AG10803 (cell line): ENCODE measurements at places on chromosomes 2 and 18.
A peak's percentile ranks its signal among the peaks of the same experiment; 100 is the strongest.

DNA sequence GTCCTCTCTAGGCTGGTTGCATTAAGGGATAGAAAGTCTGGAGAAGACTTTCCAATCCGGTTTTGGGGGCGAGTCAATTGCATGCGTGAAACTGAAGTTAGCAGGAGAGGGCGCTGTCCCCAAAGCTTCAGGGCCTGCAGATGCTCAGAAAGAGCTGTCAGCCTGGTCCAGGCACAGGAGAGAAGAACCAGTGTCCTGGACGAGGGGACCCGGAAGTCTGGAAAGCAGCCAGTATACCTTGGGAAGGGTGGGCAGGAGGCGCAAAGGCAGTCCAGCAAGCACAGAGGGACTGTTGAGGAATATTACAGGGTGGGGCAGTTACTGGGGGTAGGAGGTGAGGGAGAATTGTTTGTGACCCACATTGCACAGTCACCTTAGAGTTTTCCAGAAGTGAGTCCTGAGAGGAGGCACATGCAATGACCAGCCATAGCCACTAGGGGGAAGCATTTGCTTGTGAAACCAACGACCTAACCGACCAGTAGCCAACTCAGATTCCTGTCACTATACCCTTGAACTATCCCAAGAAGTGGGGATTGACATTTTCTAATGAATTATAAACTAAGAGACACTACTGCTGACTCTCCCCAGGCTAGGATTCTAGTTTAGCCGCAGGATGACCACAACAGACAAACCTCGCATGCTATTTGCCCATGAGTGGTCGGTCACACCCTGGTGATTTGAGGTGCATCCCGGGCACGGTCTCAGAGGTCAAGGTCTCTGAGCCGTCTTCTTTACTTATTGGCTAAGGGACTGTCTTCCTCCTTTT, 172.8 kb downstream of the RDH14 start:
- peak; percentile 77 for DNase-seq

- no peak for DNase-seq
These were observed 15.6 kb upstream of the GPBAR1 start for GRCh38 chr2:218245214-218245613.

DNA sequence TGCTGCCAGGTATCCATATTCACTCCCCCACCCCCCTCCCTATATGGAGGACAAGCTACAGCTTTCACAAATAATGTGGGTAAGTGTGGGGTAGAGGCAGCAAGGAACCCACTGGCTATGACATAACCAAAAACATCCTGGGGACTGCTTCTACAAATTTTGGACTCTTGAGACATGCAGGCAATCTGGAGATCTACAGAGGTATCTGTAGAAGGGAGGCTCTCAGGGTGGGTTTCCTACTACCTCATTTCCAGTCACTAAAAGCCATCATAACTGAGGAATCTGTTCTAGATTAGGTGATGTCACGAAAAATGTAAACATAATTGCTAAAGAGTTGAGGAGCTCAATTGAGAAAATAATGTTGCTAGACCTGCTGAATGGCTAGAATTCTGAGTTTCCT, 46.8 kb upstream of the WIPF1 start:
- DNase-seq = no peak

GRCh38 chr2:64329848-64330247, 124.1 kb upstream of the LGALSL start:
- DNase-seq = peak; percentile 40

DNA sequence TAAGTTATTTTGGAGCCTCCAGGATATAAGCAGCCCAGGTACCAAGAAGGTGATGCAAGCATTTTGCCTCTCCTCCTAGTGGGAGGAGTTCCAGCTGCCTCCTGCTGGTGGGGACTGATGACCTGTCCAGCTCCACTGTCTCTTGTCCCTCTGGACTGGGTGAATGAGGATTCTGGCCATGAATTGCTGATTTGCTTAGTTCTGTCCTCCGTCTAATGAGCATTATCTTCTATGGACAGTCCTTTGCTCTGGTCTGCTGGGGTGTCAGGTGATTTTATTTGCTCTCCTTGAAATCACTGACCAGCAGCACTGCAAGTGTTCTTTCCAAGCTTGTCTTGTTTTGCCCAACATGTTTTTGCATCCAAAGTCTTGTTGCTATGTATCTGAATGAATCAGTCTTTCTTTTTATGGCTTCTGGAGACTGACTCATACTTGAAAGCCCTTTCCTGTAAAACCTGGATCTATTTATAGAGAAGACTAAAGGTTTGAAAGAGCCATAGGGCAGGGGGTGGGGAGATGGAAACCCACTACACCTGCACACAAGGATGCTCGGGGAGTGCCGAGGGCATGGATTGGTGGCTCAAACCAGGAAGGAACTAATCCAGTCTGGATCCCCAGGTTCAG, 40.5 kb upstream of the EFHD1 start:
- peak; percentile 90 for DNase-seq

GRCh38 chr2:168593713-168594112, 137.6 kb downstream of the CERS6 start:
- peak; percentile 29 for DNase-seq

DNA sequence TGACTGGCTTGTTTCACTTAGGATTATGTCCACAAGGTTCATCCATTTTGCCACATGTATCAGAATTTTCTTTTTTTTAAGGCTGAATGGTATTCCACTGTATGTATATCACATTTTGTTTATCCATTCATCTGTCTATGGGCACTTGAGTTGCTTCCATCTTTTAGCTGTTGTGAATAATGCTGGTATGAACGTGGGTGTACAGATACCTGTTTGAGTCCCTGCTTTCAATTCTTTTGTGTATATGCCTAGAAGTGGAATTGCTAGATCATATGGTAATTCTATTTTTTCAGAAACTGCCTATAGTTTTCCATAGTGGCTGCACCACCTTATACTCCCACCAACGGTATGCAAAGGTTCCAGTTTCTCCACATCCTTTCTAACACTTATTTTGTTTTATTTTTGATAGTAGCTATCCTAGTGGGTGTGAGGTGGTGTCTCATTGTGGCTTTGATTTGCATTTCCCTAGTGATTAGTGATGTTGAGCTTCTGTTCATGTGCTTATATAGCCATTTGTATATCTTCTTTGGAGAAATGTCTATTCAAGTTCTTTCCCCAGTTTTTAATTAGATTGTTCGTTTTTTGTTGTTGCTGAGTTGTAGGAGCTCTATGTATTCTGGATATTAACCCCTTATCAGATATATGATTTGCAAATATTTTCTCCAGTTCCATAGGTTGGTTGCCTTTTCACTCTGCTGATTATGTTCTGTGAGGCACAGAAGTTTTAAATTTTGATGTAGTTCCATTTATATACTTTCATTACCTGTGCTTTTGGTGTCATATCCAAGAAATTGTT, 40.7 kb downstream of the TTC39C start:
- no peak for DNase-seq

DNA sequence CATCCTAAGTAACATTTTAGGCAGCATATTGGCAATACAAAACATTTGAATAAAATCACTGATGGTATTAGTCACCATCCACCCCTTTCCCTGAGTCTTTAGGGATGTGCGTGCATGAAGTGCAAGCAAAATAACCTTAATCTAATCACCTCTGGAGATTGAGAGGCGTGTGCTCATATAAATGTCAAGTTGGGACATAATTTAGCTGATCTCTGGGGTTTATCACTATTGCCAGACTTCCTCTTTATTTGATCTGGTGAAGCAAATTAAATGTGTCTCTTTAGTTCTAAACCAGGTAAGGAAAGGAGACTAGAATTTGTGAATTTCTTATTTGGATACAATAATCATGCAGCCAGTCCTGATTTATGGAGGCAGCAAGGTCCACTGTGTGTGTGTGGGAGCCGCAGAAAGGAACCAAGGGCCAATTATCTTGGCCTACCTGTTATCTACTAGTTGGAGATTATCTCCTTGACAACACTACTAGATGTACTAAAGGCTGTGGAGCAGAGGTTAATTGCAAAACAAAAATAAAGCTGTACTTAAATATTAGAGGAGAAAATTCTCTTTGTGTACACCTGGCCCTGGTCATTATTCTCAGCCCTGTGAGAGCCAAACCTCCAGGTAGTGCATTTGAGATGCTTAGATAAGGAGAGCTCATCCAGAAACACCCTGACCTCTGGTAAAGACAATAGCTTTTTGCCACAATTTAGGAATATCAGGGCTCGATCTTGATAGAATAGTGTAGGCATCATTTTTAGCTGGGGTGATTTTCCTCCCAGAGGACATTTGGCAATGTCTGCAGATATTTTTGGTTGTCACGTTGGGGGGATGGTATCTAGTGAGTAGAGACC, 78.2 kb downstream of the HRH4 start:
- no peak for DNase-seq
